ENCODE measurements at places on chromosomes 16 and 17.

DNA sequence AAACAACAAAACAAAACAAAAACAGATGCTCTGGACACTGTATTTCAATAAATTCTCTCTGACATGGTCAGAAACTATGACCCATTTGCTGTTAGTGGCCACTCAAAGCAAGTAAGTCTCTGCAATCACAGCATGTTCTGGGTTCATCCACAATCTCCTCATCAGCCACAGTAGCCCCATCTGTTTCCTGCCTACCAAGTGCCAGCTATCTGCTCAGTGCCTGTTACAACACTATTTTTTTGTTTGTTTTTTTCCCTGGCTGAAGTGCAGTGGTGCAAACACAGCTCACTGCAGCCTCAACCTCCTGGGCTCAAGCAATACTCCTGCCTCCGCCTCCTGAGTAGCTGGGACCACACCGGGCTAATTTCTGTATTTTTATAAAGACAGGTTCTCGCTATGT is 137.9 kb downstream of the SOX9 start:
- no peak for DNase-seq

- DNase-seq = no peak
Measured at GRCh38 chr17:66939461-66940114, 24.9 kb upstream of the CACNG4 start.

GRCh38 chr17:82400206-82400605 is 17.9 kb upstream of the HEXD start:
- DNase-seq = no peak

DNA sequence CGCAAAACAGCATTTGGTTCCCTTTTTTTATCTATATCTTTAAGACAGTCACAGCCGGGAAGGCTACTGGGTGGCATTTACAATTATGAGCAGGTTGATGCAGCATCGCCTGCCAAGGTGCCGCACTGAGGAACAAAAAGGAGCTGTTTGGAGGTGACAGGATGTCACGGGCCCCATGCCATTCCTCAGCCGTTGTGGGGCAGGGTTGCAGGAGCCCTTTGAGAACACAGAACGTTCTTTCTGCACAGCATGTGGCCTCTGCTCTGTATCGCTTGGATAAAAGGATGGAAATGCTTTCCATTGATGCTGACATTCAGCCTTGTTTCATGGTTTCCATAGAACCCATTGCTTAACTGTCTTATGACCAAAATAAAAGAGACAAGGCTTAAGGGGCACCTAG is 141.9 kb upstream of the CDH5 start:
- no peak for DNase-seq

GRCh38 chr16:27638833-27639560 is 89.1 kb downstream of the KATNIP start:
- DNase-seq = no peak

- DNase-seq = no peak
Measured at GRCh38 chr16:11446566-11447119, 101.4 kb downstream of the RMI2 start.

GRCh38 chr16:84862804-84863480 is 43.2 kb downstream of the CRISPLD2 start:
- no peak for DNase-seq

- DNase-seq = no peak
Measured at GRCh38 chr17:41785091-41785858, 1.2 kb downstream of the JUP start.

DNA sequence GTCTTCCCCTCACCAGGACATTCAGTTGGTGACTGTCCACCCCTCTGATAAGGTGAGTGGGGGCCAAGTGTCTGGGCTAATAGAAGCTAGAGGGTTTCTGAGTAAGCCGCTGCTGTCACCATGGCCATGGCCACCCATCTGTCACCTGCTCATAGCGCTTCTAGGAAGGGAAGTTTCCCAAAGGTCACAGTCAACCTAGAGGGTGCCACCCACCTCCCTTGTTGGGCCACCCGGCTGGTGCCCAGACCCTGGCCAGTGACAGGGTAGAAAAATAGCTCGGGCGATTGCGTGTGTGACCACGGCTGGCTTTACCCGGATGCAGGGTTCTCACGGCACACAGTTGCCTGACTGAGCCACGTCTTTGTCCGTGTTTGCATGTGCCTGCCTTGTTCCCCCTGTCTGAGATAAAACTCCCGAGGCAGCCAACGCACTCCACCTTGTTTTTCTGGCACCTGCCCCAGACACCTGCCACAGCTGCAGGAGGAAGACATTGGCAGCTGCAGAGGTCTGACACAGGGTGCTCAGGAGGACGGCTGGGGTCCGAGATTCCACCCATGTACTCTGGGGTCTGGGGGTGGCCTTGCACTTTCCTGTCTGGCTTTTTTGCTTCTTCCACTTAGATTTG is 809 bp downstream of the PIRT start:
- no peak for DNase-seq

- no peak for DNase-seq
Measured at GRCh38 chr16:50086176-50086575, 20.4 kb downstream of the HEATR3 start.

- no peak for DNase-seq
Measured at GRCh38 chr16:58127033-58127556, 2.1 kb downstream of the CFAP20 start.

DNA sequence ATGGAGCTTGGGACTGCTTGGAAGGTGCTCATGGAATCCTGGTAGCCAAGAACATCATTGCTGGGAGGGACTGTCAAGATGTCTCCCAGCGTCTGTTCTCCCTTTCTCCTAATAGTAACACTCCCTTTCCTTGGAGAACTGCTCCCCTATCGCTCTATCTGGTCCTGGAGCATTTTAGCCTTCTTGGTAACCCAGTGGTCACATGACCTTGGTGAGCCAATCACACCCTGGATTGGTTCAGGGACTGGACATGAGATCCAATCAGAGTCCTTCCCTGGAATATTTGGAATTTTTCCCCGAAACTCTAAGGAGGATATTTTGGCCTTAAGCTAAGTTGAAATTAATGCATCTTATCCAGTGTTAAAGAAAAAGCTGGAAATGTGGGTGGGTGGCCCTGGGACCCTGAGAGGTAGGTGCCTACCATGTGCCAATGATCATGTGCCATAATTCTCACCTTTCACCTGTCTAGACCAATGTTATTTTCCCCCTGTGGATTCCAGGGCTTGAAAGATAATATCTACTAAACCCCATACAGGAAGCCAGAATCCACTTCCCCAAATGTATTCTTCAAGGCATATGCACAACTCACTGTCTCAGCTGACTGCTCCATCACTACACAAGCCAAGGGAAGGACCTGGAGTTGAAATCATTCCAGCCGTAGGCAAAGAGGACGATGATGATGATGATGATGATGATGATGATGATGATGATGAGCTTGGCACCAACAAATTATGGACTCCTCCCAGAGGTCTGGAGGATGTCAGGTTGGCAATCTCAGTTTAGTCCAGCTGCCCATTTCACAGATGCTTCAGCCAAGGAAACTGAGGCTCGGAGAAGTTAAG is 193.2 kb downstream of the RAB11FIP4 start:
- DNase-seq = no peak

GRCh38 chr17:78089576-78090281 is 38.8 kb downstream of the TMC6 start:
- DNase-seq = no peak

DNA sequence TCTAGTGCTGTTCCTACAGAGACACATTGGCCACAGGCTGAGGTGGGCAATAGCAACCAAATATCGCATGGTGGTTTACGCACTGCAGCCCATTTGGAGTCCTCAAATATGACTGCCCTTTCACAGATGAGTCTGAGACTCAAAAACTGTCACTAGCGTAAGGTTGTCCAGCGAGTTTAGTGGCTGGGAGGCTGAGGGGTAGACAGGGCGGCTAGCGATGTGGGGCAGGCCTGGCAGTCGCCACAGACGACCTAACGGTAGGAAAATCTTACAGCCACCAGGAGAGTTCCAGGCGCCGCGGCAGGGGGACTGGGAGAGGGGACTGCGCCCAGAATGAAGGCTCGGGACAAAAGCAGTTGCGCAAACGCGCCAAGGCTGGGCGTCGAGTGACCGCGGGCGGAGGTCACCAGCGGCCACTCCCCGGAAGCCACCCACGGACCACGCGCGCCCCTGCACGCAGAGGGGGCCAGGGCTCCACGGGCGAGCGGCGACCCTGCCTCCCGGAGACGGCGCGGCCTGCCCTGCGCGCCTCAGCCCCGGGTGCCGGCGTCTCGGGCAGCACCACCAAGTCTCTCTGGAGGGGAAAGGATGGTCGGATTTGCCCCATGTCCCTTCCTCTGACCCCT is 699 bp upstream of the MAP1LC3B start:
- DNase-seq = no peak

DNA sequence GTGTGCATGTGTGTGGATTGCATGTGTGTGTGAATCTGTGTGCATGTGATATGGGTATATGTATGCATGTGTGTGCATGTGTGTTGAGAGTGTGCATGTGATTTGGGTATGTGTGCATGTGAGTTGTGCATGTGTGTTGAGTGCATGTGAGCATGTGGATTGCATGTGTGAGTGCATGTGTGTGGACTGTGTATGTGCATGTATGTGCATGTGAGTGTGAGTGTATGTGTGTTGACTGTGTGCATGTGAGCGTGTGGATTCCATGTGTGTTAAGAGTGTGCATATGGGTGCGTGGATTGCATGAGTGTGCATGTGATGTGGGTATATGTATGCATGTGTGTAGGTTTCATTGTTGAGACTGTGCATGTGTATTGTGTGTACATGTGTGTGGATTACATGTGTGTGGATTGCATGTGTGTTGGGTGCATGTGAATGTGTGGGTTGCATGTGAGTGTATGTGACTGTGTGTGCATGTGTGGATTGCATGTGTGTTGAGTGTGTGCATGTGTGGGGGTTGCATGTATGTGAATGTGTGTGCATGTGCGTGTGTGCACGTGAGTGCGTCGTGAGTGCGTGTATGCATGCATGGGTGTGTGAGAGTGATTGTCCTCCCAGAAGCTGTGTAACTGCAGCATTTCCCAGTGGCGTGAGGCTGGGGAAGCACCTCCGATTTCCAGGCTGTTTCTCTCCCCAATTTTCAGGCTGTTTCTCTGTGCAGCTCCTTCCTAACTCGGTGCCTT is 19.4 kb downstream of the C1QTNF1 start:
- DNase-seq = no peak

- peak; percentile 30 for DNase-seq
Measured at GRCh38 chr16:58013201-58013956, 12.2 kb downstream of the USB1 start.

DNA sequence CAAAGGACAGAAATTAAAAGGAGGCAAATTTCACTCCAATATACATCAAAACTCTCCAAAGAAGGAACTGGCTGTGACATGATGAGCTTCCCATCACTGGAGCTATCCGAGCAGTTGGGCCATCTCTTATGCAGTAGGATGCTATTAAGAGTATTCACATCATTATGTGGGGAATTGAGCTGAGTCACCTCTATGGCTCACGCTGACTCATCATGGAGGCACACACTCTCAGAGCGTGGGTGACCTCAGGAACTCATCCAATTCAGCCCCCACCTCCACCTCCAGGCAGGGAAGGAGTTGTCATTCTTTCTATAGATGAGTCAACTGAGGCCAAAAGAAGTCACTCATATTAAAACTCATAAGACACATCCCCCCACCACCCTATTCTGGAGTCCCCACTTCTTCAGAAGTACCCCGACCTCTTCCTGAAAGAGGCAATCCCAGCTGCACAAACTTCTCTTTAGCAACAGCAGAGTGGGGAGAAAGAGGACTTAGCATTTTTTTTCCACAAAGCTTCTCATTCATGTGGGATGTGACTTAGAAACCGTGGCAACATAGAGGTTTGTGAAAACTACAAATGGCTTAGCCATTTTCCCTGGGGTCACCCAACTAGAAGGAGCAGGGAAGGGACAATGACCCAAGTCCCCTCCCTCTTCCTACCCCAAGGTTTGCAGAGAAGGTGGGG is 32.5 kb downstream of the ABCC12 start:
- no peak for DNase-seq

GRCh38 chr17:14068542-14069250 is 608 bp upstream of the COX10 start:
- DNase-seq = no peak

- DNase-seq = no peak
Measured at GRCh38 chr17:80177986-80178595, 8.3 kb downstream of the CARD14 start.

DNA sequence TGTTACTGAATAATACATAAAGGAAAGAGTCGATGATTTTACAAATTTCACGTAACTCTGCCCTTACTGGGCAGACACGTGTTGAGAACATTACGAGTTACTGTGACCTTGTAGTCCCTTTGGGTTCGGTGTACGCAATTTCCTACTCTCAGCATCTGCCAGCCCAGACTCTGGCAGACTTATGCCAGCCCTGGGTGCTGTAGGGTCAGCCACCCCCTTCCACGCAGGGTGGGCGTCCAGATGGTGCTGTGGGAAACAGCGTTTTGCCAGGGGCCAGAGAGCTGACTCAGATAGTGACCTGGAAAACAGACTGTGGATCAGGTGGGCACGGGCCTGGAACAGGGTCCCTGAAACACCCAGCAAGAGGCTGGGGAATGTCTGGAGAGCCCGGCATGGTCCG is 148.9 kb downstream of the RPTOR start:
- DNase-seq = no peak

GRCh38 chr17:39705786-39706348 is 6.0 kb downstream of the ERBB2 start:
- DNase-seq = no peak

- no peak for DNase-seq
Measured at GRCh38 chr17:57114085-57114673, 29.1 kb downstream of the AKAP1 start.

DNA sequence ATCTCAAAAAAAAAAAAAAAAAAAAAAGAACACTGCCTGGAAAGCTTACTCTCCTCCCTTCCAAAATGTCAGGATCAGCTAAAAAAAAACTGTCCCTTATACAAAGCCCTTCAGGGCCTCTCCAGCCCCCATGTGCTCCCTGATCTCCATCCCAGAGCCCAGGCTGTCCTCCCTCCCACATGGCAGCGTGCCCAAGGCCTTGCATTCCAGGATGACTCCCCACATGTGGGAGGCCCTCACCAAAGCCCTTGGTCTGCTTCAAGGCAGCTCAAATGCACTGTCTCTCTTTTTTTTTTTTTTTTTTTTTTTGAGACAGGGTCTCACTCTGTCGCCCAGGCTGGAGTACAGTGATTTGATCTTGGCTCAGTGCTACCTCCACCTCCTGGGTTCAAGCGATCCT is 2.3 kb downstream of the FDXR start:
- no peak for DNase-seq

DNA sequence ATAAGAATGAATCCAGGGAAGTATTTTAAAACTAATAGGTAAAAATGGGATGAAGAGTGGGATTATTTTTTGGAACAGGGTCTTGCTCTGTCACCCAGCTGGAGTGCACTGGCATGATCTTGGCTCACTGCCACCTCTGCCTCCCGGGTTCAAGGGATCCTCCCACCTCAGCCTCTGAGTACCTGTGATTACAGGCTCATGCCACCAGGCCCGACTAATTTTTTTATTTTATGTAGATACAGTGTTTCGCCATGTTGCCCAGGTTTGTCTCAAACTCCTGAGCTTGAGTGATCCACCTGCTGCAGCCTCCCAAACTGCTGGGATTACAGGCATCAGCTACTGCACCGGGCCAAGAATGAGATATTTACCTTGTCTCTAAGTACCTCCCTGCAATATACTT is 22.1 kb downstream of the NSMCE1 start:
- DNase-seq = no peak

- DNase-seq = no peak
Measured at GRCh38 chr17:27489045-27489715, 32.9 kb downstream of the KSR1 start.

Measured in left forelimb (tissue), 1 donor.